ENCODE measurements at places on chromosomes 2 and 18. TPM values are rescaled to one million over a fixed set of nuclear protein-coding genes. Genes with fewer than 3 reads are reported as not detected.

Gene TRIM54
- polyA plus RNA-seq: 0.60 TPM

Gene AQP12B
- polyA plus RNA-seq: 10.6 TPM

Gene PFN4
- 1.3 TPM for polyA plus RNA-seq

Gene PSMA8
- 0.04 TPM for polyA plus RNA-seq

Gene TUBA4B
- not detected for polyA plus RNA-seq

DNA sequence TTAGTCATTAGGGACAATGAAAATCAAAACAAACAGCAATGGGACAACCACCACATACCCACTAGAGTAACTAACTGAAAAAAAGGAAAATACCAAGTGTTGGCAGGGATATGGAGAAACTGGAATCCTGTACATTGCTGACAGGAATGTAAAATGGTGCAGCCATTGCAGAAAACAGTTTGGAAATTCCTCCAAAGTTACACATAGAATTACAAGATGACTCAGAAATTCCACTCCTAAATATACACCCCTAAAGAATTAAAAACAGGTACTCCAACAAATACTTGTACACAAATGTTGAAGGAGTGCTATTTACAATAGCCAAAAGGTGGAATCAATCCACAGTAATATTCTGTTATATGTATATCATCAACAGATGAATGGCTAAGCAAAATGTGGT, 110.9 kb downstream of the ROCK1 start:
- DNase-seq: no peak

DNA sequence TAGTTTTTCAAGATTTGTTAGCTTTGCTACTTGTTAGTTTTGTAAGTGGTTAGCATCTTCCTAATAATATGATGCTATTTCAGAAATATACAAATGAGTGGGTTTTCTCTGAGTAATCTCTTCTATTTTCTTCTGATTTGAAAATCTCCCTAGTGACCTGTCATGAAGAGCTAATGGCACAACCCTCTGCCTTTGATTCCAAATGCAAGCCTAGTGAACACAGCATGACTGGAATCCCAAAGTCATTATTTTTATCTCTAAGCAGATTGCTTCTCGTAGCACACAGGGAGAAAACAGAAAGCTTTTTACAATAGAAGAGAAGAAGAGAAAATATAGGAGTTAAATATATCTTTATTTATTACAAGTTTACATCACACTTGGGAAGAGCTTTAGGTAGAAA, 295.5 kb downstream of the LRATD1 start:
- DNase-seq: no peak

Gene MERTK
- polyA plus RNA-seq: 8.7 TPM

Gene MAL
- polyA plus RNA-seq: 0.30 TPM

Gene CTLA4
- polyA plus RNA-seq: 0.33 TPM

DNA sequence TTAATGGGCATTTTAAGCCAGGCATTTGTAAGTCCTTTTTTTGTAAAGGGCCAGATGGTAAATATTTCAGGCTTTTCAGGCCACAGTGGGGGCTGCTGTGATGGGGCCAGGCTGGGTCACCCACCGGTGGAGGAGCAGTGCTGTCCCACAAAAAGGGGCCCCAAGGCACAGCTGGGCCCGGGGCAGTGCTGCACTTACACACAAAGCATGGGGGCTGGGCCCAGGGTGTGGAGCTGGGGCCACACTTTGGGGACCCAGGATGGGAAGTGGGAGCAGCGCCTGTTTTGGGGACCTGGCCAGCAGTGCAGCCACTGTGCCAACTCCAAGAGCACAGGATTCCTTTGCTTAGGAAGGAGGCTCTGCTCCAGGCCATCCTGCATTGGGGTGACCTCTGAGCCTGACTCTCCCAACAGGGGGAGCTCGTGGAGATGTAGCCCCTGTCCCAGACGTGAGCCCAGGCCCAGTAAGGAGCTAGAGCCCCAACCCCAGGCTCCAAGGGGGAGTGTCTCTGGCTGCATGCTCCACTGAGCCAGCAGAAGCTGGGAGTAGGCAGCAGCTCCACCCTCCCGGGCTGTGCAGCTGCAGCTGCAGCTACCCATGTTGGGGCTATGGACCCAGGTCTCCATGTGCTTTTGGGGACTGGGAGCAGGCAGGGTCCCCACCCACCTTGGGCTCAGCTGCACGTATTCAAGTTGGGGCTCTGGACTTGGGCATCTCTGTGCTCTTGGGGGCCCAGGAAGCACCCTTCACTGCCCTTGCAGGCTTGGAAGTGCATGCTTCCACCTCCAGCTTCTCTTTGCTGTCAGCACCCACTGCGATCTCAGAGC, 1036.5 kb upstream of the CNTNAP5 start:
- no peak for DNase-seq

Gene LYPD6
- 5.4 TPM for polyA plus RNA-seq

DNA sequence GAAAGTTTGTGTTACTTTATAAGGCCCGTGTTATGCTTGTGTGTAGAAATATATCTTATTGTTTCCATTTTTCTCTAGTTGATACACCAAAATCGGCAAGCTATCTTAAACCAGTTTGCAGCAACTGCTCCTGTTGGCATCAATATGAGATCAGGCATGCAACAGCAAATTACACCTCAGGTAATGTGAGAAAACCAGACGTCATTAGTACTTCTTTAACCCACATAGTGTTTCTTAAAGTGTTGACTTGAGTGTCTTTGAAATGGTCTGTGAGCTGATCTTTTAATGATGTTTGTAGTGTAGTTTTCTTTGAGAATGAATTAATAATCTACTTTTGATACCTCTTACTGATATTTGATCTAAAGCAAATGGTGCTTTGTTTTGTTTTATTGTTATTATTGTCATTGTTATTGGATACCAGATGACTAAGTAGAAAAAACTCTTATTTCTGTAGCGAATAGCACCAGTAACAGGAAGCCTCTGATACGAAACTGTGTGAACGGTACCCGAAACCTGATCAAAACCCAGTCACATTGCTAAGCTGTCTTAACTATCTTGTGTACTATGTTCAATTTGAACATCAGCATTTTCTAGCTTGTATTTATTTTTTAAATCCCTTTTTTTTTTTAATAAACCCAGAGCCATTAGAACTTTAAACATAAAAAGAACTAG, 53.7 kb downstream of the PTRHD1 start:
- no peak for DNase-seq

Gene SERPINE2
- polyA plus RNA-seq: 72.4 TPM
